ENCODE measurements at places on chromosomes 7 and 10.

DNA sequence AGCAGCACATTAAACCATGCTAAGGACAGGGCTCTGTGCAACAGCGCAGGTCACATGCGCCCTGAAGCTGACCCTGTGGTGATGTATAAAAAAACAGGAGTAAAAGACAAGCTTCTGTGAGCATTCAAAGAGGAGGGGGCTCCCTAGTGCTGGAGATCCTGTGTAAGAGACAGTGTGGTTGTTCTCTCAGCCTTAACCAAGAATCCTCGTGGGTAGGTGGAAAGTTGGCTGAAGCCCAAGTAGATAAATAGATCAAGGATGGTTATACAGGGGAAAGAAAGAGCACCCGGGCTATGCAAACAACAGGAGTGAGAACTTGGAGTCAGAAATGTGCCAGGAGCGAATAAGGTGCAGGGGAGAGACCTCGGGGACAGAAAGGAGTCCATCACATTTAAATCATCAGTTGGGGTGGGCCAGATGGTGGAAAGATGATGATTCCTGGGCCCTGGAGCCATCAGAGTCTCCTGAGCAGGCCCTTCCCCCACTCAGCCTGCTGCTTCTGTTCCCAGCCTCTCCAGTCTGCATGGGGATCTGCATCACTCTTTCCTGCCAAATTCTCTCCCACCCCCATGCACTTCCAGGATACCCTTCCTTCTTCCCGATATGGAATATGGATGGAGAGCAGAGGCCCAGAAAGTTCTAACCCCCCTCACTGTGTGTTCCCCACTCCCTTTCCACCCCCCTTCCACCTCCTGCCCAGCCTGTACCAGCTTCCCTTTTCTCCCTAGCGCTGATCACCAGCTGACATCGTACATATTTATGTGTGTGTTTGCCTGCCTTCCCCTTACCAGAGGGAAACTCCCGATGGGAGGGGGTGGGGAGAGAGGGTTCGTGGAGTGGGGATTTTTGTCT lies 78.1 kb upstream of the PRR15 start:
- DNase-seq: no peak

- no peak for DNase-seq
These were observed 181.3 kb upstream of the FOXK1 start for GRCh38 chr7:4500812-4501211.

DNA sequence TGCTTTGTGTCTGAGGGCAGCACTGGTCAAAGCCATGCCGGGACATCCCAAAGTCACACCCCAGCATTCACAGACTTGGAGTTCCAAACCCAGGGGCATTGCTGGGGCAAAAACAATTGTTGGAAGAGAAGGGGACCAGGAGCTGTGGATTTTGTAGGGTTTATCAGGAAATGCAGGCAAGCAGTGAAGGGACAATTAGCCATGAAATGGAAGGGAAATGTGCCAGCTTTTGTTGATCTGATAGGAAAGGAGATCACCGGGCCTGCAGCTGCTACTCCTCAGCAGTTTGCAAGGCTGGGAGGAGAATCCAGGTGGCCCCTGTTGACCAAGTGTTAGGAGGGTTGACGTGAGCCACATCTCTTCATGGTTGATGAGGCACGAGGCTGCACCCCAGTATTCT lies 2.5 kb upstream of the BRI3 start:
- no peak for DNase-seq

- no peak for DNase-seq
These were observed 36.7 kb upstream of the LRRC4 start for GRCh38 chr7:128067983-128068382.

- no peak for DNase-seq
These were observed 25.4 kb downstream of the TMEM273 start for GRCh38 chr10:49162761-49163310.

DNA sequence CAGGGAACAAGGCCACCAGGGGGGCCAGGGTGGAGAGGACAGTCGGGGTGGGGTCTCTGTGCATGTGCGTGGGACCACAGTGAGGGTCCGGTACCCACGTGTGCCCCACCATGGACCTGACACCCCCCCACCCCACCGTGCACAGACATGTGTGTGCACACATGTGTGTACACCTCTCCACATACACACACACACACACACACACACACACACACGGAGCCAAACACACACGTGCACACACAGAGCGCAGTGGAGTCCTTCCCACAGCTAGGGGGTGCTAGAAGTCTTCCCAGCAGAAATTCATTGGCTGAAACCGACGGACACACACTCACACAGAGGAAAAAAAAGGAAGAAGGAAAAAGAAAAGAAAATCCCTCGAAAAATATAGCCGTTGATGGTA lies 42.8 kb upstream of the GNA12 start:
- DNase-seq: peak; percentile 38

- no peak for DNase-seq
These were observed 2.2 kb upstream of the ATP6V0E2 start for GRCh38 chr7:149871576-149871975.
